ENCODE measurements at places on chromosomes 13 and 19. TPM values are rescaled to one million over a fixed set of nuclear protein-coding genes. Genes with fewer than 3 reads are reported as not detected.

- peak; percentile 38 for DNase-seq
These were observed 4.5 kb upstream of the SHISA7 start for GRCh38 chr19:55447421-55448174.

Gene ZNF723
- not detected for total RNA-seq

- no peak for DNase-seq
These were observed 17.2 kb upstream of the RAB8A start for GRCh38 chr19:16094360-16095070.

Gene ZNF415
- total RNA-seq: 3.1 TPM

DNA sequence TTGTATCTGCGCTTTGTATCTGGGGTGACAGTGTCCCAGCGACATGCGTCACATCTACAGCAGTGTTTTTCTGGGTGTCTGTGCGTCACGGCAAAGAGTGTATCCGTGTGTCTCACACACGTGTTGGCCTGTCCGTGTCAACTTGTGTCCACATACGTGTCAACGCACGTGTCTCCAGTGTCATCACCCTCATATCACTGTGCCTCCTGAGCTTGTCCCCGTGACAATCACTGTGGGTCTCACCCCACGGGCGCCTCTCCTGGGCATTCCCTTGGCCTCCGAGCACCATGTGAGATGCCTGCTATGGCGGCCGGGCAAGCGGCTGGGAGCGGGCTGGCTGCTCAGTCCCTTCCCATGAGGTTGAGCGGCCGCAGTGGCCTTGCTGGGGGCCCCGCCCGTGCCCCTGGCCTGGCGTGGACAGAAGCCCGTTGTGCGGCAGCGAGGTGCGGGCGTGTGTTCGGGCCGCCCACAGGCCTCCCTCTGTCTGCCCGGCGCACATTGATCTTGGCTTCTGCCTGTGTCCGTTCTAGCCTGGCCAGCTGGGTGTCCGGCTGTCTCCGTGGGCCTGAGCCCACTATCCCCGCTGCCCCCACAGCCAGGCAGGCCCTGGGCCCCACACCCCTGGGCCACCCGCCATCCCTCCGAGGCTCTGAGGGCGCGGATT lies 6.4 kb downstream of the NFIX start:
- DNase-seq: no peak

GRCh38 chr13:36913463-36913862 lies 6.6 kb downstream of the SMAD9 start:
- DNase-seq: no peak

DNA sequence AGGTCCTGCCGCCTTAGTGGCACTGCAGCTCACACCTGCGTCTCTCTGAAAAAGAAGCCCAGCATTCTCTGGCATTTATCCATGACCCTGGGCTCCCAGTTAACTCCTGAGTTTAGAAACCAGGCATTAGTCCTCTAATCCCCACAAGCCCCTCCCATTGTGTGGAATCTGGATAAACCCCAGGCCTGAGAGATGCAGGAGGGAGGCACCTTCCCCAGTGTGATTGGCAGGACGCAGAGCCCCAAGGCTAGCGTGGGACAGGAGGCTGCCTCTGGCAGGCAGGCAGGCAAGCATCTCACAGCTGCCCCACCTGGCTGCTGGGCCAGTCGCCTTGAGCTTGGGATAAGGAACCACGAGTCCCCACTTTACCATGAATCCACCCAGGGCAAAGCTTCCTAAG lies 11.0 kb upstream of the SERPINE3 start:
- DNase-seq: no peak
